ENCODE measurements at places on chromosomes 7 and 10. TPM values are rescaled to one million over a fixed set of nuclear protein-coding genes. Genes with fewer than 3 reads are reported as not detected.

- no peak for DNase-seq
Observed at GRCh38 chr10:43206391-43207235, 60.3 kb downstream of the RASGEF1A start.

DNA sequence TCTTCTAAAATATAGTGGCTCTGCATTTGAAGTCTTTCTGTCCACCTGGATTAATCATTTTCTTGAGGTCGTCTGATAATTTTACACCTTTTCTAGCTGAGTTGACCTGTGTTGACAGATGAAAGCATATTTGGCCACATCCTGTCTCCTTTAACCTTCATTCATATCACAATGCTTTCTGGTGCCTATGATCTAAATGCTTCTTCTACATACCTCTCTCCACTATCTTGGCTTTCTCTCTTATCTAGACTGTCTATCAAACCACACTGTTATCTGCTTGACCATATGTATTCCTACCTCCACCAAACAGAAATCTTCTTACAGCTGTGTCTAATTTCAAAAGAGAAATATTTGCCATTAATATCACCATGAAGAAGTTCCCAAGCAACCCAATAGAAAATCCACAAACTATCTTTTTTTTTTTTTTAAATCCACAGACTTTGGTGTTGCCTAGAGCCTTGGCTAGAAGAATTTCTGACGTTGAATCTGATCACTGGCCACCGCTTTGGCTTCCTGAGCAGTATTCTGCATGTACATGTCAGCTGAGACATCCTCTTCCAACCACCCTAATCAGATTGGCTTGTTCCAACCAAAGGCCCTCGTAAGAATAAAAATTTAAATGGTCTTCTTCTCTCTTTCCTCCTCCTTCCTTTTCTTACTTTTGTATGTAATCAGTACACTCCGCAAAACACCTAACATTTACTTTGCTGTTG lies 66.3 kb upstream of the SP4 start:
- DNase-seq, result no peak

DNA sequence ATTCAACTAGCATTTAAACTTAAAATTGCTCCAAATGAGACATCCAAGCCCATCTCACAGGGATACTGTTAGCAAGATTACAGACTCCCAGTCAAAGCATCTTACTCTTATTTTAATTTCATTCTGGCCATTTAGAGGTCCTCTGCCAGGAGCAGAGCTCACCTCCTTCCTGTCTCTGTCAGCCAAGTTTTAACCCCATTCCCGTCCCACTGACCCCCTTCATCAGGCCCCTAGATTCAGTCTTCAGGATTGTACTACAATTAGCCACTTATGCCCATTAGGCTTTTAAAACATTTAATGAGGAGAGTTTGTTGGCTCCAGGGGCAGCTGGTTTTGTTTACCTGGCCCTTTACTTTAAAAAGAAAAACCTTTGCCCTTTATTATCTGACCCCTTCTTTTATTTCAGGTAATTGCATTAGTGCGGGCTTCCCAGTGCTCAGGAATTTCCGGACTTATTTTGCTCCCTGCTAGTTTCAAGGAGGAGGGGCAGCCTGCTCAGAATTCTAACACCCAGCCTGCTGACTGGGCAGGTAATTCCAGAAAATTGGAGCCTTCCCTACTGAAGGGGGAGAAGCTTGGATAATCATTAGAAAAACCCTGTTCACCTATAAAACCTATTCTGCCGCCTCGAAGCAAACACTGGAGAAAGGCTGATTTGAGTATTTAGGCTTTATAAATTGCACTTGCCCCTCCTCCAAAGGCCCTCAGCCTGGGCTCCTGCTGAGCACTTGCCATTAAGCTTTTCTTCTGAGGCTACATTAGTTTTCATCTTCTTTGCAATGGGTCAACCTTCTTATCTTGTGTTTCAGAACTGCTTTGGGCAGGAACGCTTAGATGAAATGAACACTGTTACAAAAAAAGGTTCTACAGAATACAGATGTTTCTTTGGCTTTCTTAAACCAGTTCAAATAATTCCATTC lies 200.5 kb upstream of the HPS1 start:
- DNase-seq, result no peak

GRCh38 chr10:35215107-35215506 lies 88.5 kb downstream of the CREM start:
- DNase-seq, result no peak

- no peak for DNase-seq
Observed at GRCh38 chr7:1924258-1924817, 254.3 kb downstream of the ELFN1 start.

Gene VGF
- 15.4 TPM for total RNA-seq

GRCh38 chr10:86251426-86251825 lies 115.2 kb downstream of the GRID1 start:
- no peak for DNase-seq

Gene CALML5
- total RNA-seq, result not detected

DNA sequence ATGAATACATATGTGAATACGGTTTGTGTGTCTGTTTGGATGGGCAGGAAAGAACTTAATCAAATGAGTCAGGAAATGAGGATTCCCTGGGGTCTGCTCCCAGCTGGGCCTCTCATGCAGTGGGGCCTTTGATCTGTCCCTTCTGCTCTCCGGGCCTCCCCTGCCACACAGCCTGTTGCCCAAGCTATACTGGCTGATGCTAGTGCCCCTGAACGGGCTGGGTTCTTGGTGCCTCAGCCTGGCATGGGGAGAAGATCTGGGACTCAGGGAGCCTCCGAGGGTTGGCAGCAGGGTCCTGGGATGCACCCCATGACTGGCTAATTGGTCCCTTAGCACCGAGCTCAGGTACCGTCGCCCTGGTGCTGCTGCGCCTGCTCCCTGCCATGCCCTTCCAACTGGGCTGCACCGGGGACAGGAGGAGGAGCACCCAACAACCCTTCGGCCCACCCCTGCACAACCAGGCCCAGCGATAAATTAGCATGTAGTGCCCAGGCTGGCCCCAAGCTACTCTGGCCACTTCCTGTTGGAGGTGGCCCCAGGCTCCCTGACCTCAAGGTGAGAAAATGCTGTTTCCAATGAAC lies 59.9 kb upstream of the DUSP5 start:
- DNase-seq, result no peak

- no peak for DNase-seq
Observed at GRCh38 chr10:50679149-50679548, 55.4 kb upstream of the SGMS1 start.

Gene HOGA1
- 1.4 TPM for total RNA-seq

- DNase-seq, result no peak
Observed at GRCh38 chr10:132239126-132240031, 52.6 kb downstream of the DPYSL4 start.

GRCh38 chr7:95794917-95795515 lies 22.7 kb downstream of the DYNC1I1 start:
- peak; percentile 3 for DNase-seq

Gene VWDE
- 3.1 TPM for total RNA-seq

- DNase-seq, result no peak
Observed at GRCh38 chr10:117968354-117969182, 78.2 kb downstream of the RAB11FIP2 start.

DNA sequence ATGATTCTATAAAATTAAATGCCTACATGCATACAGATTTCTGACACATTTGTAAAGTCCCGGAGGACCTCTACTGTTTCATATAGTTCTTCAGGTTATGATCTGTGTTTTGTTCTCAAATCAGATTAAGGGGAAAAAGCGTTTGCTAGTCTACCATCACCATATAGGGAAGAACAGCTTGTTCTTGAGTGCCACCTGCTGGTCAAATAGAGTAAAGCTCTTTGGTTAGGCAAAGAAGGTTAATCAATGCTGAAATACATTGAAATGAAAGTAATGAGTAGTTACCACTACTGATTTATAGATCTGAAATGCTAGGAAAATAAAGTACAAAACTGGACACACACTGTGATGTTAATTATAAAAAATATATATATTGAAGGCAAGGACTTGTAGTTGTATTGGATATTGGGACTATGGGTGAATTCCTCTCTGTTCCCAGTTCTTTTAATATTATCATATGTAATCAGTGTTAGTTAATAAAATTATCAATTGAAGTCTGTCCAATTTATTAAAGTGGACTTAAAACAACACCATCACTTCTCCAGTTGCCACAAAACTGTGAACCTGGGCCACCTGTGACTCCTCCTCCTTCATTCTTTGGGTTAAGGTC lies 72.6 kb upstream of the PDLIM1 start:
- DNase-seq, result peak; percentile 80

Gene SPDYE2B
- not detected for total RNA-seq

DNA sequence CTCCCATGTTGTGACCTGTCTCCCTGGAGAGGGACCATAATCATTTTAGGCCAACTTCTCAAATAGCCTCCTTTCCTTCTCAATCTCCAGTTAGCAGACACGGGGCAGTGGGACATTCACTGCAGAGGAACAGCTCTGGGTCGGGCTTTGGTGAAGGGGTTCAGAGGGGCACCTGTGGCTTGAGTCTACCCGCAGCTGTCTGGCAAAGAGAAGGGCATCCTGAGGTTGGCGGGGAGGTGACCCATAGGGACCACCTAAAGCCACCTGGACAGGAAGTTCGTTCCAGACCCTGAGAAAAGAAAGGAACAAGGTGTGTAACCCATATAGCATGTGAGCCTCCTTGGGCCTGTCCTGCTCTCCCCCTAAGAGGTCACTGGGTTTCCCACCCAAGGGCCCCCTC lies 155.0 kb downstream of the OAT start:
- no peak for DNase-seq

Gene CYP3A4
- not detected for total RNA-seq

DNA sequence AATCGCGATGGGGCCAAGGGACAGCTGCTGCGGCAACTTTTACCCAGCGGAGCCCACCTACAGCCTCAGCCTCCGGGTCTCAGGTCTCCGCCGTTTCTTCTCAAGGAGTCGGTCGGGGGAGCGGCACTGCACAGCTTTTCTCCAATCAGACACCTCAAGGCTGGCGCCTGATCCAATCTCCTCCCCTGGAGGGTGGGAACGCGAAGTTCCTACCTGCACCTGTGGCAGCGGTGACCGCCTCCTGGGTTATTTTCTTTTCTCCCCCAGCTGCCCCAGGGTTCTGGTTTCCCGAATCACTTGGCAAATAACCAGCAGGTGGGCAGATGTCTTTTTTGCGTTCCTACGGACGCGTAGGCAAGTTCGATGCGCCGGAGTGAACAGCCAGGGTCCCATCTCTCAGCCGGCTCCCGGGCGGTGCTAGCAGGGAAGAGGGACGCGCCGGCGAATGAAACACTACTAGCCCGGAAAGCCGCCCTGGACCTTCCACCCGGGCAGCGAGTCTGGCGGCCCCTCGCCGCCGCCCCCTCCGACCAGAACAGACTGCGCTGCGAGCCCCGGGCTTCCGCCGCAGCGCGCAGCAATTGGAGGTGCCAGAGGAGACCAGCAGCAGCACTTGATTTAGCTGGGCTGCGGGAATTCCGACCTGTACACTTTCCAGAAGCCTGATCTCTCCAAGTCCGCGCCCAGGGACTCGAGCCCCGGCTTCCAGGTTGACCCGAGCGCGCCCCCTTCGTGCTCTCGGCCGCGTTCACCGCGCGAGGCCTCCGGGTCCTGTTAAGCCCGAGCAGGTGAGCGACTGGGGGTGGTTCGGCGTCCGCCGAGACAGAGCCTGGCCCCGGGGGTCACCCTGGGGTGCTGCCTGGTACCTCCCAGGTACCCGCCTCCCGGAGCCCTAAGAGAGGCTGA lies at the start of gene PRR15:
Gene PRR15 (plus strand): TSS at position 246 of the 906 bp plus-strand sequence. CDS start 2,495 bp downstream, outside the sequence.
- no peak for DNase-seq

DNA sequence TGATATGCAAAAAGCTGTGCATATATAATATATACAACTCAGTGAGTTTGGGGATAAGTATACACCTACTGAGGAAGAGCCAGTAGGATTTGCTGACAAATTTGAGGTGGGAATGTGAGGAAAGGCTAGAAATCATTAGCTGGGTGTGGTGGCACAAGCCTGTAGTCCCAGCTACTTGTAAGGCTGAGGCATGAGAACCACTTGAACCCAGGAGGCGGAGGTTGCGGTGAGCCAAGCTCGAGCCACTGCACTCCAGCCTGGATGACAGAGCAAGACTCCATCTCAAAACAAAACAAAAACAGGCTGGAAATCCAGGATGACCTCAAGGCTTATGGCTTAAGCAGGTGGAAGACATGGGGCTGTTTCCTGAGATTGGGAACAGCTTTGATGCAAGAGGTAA lies 10.6 kb upstream of the PLEKHS1 start:
- no peak for DNase-seq

DNA sequence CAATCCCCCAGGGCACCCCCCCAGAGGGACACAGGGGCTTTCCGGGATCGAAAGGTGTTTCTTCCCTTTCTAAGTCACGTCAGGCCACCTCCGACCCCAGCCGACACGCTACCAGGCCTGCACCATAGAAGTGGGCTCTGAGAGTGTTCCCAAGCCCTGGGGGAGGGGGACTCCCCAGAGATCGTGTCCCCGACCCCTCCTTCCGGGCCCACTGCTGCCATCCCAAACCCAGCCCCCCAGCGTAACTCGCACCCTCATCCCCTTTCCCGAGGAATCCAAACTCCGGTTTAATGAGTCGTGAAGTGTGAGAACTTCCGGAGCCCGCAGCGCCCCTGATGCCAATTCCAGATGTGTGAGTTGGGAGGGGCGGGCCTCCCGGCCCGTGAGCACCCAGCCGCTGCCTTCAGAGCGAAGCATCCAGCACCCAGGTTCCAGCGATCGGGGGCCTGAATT lies 11.3 kb downstream of the UNCX start:
- DNase-seq, result no peak

DNA sequence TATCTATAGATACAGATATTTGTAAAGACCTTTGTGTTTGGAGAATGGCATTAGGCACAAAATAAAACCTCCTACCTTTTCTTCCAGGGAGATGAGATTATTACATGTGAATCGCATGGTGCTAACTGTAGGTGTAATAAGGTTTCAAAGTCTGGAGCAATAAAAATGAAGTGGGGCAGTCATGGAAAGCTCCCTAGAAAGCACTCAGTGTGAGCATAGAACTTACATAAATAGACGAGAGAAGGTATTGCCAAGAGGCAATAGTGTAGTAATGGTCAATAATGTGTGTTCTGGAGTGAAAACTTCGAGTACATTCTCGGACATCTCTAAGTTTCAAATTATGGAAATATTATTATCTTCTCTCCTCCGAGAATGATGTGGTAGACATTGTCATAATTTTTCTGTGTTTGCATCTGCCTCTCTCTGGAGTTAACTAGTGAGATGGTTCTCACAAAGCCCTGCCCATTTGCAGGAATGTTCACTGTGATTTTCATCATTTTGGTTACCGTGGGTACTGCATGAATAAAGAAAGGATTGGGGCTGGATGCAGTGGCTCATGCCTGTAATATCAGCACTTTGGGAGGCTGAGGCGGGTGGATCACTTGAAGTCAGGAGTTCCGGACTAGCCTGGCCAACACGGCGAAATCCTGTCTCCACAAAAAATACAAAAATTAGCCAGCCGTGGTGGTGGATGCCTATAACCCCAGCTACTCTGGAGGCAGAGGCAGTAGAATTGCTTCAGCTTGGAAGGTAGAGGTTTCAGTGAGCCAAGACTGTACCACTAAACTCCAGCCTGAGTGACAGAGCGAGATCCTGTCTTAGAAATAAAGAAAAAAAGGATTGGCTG lies 10.6 kb downstream of the VIM start:
- no peak for DNase-seq

Gene CHST15
- 53.2 TPM for total RNA-seq

- DNase-seq, result peak; percentile 49
Observed at GRCh38 chr7:94697035-94697974, 41.4 kb upstream of the SGCE start.

DNA sequence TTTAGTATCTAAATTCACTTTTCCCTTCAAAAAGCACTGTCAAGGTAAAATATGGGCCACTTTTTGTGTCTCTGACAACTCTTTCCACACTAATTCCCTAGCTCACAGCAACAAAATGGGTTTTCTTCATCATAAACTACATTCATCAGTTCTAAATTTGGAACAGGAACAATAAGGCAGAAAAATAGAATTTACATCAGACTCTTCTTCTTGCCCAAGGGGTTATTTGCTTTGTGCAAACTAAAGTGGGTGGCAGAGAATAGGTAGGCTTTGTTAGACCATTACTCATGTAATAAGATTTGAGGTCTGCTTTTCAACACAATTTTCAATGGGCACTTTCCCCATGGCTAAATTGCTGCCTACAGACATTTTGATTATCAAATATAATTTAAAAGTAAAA lies 17.6 kb upstream of the PPP1R17 start:
- DNase-seq, result no peak

Measured in NCI-H460 (cell line).